ENCODE measurements at places on chromosomes 6 and 20.

GRCh38 chr20:38423541-38423940 is 11.6 kb downstream of the SNHG17 start:
- no peak for DNase-seq

DNA sequence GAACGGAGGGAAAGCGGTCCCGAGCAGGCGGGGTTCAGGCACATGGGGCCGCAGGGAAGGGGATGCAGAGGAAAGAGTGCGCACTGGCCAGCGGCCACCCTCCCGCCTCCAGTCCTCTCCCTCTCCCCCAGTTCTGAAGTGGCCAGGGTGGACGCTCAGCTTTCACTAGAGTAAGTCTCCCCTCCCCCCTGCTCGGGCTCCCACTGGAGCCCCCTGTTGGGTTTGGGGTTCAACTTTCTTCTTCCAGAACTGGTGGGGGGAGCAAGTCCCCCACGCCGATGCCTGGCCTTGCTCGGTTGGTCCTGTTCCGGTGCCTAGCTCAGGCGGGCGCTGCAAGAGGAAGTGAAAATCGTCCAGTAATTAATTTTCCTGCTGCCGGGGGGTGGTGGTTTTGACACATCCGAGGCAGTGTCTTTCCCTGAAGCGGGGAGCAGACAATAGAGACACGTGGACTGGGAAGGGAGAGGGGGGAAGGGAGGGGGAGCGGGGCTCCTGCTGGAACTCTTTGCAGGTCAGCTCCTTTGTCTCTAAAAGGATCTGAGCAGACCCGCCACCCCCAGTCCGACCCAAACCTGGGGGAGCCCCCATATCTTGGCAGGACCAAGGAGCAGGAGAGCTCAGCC is 824 bp upstream of the SCRT2 start:
- DNase-seq = no peak

DNA sequence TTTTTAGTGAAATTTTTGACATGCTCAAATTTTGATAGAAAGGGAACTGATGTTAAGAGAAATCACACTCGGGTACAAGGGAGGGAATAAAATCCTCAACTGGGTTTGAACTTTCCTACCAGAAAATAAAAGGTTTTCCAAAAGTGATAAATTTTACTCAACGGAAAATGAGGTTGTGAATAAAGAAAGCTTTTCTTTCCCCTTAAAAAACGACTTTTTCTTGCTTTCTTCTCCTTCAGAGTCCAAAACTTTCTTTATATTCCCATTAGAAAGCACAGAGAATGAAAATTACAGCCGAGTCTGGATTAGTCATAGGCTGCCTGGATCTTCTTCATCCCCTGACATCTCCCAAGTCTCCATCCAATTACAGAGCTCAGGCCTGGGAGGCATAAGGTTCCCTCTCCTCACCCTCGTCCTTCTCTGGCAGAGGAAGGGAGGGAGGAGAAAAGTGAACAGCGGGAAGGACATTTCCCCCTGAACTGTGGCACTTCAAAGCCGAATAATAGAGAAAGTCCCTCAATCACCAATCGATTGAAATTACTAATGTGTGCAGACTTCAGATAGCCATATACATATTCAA is 28.1 kb upstream of the QKI start:
- DNase-seq = no peak

GRCh38 chr6:33419580-33420490 is at the start of gene SYNGAP1:
SYNGAP1 (plus strand) TSS chr6:33420065; CDS start chr6:33420265, 200 bp downstream.
- DNase-seq = peak; percentile 75

GRCh38 chr6:163323274-163323673 is 91.2 kb upstream of the QKI start:
- DNase-seq = no peak

DNA sequence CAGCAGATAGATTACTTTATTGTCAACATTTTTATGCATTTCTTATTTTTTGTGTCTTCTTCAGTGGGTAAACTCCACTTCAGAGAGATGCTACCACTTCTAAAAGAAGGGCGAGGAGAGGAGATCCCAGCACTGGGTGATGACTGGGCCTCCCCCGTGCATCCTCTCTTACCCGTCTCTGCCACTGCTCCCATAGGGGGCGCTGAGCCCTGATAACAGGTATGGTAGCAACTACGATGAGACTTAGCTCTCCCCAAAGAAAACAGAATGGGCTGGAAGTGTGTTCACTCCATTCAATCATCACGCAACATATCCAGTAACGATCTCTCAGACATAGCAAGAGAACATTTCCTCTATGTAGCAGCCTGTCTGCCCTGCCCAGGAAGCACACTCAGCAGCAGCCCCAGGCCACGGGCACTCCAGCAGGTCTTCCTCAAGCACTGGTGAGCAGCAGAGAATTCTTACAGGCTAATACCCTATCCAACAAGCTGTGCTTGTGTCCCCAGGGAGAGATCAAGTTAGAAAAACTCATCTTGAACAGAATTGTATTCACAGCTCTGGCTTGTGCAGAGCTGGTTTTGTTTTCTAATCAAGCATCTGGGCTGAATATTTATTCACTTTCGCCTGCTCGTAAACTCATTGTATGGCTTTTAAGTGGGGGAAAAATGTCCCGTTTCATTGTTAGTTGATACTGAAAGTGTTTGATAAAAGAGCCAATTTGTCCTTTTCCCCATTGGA is 533.1 kb upstream of the CDH4 start:
- no peak for DNase-seq

GRCh38 chr6:166851426-166851825 is 104.9 kb downstream of the RNASET2 start:
- no peak for DNase-seq

GRCh38 chr6:30447237-30447636 is 42.1 kb upstream of the HLA-E start:
- peak; percentile 67 for DNase-seq

- no peak for DNase-seq
Observed at GRCh38 chr6:136609873-136610706, 59.9 kb upstream of the MAP7 start.

DNA sequence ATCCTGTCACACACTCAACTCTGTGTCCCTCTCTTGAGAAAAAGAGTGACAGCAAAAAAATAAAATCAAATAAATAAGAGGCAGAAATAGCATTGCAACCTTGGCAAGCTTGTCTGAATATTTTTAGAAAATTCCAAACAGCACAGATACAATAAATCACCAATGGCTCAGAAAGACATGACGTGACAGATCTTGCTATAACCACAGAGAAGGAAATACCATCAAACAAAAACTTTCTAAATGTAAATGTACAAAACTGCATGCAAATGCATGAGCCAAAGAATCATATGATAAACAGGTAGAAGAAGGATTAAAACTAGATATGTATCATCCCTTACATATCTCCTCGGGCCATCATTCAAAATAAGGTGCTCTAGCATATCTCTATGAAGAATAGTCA is 549.2 kb upstream of the NOX3 start:
- no peak for DNase-seq

DNA sequence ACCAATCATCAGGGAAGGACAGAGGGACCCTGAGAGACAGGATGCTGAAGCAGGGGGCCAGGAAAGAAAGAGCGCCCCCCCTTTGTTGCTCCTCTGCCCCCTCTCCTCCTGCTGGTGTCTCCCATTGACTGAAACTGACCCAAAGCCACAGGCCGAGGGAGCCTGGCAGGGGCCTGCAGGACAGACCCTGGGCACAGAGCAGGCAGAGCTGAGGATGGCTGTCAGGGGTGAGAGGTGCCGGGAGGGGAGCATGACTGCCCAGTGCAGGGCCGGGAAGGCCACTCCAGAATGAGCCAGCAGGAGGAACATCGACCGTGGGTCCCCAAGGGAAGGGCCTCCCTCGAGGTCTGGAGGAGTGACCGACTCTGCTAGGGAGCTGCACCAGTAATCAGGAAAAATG is 427.8 kb downstream of the PREX1 start:
- DNase-seq = no peak

- DNase-seq = peak; percentile 69
Observed at GRCh38 chr6:26554697-26555504, 16.7 kb downstream of the HMGN4 start.

GRCh38 chr20:63178446-63178820 is 37.5 kb downstream of the YTHDF1 start:
- peak; percentile 79 for DNase-seq

- no peak for DNase-seq
Observed at GRCh38 chr20:16352751-16353416, 220.4 kb downstream of the KIF16B start.

GRCh38 chr6:82567621-82568020 is 204.0 kb downstream of the TPBG start:
- DNase-seq = no peak

DNA sequence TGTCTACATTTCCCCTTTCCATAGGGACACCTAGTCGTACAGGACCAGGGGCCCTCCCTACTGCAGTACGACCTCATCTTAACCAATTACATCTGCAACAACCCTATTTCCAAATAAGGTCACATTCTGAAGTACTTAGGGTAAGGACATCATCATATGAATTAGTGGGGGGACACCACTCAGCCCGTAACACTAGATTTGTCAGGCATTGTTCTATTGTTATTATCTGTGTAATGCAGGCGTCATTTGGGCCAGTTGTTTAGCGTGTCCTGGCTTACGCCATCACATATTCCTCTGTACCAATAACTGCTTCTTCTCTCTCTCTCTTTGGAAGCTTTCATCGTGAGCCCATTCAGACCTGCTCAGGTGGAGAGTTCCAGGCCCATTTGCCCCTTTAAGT is 89.3 kb downstream of the CAP2 start:
- no peak for DNase-seq

- DNase-seq = no peak
Observed at GRCh38 chr6:135358251-135358821, 139.2 kb downstream of the AHI1 start.

- DNase-seq = peak; percentile 62
Observed at GRCh38 chr6:135182071-135183001, 1.2 kb downstream of the MYB start.

GRCh38 chr20:37915434-37915787 is 12.5 kb downstream of the VSTM2L start:
- no peak for DNase-seq

DNA sequence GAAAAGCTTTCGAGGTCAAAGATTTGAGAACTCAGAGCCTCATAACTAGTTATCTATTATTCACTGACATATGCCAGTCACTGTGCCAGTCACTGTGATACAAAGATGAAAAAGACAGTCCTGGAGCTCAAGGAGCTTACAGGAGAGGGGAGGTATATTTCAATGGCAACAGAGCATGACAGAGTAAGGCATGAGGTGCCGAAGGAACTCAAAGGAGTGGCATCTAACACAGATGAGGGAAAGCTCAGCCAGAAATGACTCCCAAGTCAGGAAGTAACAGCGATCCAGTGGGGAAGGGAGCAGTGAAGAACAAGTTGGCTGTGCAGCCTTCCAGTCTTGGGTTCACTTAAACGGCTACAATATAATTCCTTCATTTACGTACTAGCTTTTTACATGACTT is 46.6 kb downstream of the DTNBP1 start:
- DNase-seq = no peak

DNA sequence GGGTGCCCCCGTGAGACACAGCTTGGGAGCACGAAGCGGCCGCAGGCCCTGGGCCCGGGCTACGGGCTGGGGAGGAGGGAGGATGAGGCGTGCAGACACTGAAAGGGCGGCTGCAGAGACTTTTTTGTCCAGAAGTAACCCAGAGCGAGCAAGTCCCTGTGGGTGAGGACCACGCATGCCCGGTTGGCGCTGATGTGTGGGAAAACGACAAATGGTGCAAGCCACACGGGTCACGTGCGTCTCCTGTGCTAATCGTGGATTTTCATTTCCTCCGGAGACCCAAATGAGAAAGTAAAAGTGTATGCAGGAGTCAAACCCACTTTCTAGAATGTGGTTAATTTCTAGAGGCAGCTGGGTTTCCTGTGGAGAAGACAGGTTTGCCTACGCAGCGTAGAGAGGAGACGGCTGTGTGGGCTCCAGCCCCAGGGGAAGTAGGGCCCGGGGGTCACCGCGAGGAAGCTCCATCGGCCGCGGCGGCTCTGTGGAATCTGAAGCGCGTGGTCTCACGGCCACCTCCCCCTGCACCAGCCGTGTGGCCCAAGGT is 19.0 kb downstream of the DLL1 start:
- DNase-seq = no peak

DNA sequence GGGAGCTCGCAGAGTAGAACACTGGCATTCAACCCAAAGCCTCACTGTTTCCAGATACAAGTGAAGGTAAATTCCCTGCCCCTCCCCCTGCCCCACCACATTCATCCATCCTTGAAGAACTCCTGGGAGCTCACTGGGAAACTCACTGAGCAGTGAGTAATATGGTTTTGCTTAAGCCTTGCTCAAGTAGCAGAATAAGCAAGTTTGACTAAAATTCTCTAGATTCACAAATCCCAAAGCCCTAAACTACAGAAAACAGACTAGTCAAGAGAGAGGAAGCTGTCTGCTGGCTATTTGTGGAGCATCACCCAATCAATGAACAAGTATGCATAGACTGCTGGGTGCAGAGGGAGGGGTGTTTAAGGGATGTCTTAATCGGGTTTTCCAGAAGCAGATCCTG is 82.1 kb downstream of the UNC5CL start:
- no peak for DNase-seq

DNA sequence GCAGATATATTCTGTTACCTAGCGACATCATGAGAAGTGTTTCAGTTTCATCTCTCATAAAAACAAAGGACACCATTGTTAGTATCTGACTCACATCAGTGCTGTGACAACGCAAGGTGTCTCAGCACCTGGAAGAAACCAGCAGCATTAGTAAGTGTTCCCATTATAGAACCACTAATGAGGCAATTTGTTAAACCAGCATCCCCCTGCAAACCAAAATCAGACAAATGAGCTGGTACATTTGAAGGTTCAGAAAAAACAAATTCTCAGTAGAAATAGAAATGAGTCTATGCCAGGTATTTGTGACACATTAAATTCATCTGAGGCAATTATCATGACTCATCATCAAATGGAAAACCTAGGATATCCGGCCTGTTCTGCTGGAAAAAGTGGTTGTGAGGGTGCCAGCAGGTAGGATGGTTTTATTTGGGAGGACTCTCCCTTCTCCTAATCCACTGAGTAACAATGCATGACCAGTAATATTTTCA is 151.7 kb downstream of the TMEM200A start:
- no peak for DNase-seq

- DNase-seq = peak; percentile 1
Observed at GRCh38 chr6:159646733-159647132, 46.3 kb downstream of the SOD2 start.

GRCh38 chr20:15265581-15266309 is 928.3 kb upstream of the FLRT3 start:
- no peak for DNase-seq

GRCh38 chr20:44614525-44614924 is 32.1 kb downstream of the PKIG start:
- DNase-seq = no peak

DNA sequence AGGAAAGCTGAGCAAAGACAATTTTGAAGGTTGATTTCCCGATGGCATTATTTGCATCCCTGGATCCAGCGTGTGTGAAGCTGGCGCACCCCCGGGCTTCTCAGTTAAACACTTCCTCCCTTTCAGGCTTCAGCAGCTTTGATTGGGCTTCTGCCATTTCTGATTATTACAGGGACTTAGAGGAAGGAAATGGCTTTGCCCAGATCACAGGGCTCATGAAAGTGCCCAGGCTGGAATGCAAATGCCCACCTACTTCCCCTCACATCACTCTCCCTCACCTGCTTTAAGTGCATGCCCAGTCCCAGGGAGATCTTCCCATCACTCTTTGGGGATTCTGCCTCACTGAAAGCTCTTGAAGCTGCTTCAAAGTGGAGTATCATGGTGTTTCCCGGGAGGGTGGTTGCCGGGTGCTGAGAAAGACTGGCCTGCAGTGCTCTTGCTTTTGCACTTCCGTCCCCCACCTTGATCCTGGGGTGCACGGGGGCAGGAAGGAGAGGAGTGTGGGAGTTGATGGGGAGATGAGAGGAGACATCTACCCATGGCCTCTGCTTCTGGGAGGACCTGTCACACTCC is 28.3 kb downstream of the PHACTR3 start:
- peak; percentile 19 for DNase-seq

All from ecto neural progenitor cell (in vitro differentiated cells).